ENCODE measurements at places on chromosomes 3 and 15.

GRCh38 chr15:67349634-67350033, 95.0 kb downstream of the IQCH start:
- no peak for DNase-seq

DNA sequence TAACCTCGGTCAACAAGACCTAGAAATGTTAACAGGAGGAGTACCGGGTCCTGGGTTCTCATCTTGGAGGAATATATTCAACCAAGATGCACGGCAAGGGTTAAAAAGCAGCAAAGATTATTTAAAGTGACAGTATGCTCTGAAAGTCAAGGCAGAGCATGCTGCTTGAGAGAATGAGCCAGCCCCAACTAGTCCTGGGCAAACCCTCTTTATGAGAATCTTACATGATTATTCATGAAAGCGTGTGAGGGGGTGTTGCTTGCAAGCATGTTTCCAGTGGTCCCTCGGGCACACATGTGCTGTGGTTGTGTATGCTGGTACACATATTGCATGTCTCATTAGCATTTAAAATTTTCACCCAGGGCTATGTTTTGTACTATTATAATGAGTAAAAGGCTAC, 1445.6 kb downstream of the SI start:
- DNase-seq: no peak

GRCh38 chr3:61199843-61200242, 51.4 kb downstream of the FHIT start:
- no peak for DNase-seq

DNA sequence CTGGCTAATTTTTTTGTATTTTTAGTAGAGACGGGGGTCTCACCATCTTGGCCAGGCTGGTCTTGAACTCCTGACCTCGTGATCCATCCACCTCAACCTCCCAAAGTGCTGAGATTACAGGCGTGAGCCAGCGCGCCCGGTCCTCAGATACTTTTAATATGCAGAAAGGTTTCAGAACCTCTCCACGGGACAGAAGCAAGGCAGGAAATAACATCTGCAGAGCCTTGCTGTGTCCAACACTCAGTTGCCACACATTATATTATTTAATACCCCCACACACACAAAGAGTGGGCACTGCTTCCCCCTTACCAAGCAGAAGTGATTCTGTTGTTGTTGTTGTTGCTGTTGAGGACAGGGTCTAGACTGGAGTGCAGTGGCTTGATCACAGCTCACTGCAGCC, 28.0 kb downstream of the OSBPL10 start:
- no peak for DNase-seq
